Spinal cord (tissue), 10 donors: ENCODE measurements at places on chromosomes 2 and 18.

GRCh38 chr2:200363279-200363678 lies 56.8 kb downstream of the SPATS2L start:
- DNase-seq = no peak

DNA sequence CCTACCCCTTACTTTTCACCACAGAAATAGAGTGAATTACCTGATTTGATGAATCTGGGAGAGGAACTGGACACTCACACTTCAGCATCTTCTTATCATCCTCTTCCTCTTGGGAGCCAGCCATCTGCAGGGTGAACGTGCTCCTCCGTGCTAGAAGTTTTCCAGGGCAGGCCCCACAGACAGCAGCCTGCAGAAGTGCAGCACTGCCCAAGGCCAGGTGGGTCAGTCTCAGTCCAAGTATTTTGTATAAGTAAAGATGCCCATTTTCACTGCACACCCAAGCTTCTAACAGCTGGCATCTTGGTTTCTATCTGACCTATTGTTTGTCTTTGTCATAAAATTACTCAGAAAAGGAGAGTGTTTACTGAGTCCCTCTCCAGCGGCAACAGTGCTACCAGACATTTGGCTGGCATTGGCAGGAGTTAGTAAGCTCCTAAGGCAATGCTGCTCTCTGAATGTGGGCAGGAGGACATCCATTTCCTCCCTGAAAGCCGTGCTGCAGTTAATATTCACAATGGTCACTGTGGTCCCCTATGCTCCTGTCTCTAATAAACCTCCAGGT lies 222.6 kb upstream of the CTAGE1 start:
- DNase-seq = no peak

- DNase-seq = no peak
Observed at GRCh38 chr18:44709307-44710126, 28.8 kb downstream of the SETBP1 start.

DNA sequence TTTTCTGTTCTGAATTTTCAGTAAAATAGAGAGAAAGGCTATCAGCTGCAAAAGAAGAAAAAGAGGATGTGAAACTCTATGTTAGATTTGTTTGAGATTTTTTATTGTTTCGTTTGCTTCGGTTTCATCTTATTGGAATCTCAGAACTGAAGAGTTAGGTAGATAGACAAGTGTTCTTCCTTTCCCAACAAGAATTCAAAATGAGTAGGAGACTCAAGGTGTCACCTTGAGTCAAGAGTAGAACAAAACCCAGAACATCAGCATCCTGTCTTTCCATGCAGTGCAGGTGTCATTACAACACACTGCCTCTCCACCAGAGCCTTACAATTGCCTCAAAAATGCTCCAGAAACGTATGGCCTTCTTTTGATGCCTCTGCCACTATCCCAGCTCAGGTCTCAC lies 21.1 kb downstream of the NBAS start:
- DNase-seq = no peak

GRCh38 chr2:128499367-128500137 lies 180.9 kb upstream of the HS6ST1 start:
- no peak for DNase-seq

DNA sequence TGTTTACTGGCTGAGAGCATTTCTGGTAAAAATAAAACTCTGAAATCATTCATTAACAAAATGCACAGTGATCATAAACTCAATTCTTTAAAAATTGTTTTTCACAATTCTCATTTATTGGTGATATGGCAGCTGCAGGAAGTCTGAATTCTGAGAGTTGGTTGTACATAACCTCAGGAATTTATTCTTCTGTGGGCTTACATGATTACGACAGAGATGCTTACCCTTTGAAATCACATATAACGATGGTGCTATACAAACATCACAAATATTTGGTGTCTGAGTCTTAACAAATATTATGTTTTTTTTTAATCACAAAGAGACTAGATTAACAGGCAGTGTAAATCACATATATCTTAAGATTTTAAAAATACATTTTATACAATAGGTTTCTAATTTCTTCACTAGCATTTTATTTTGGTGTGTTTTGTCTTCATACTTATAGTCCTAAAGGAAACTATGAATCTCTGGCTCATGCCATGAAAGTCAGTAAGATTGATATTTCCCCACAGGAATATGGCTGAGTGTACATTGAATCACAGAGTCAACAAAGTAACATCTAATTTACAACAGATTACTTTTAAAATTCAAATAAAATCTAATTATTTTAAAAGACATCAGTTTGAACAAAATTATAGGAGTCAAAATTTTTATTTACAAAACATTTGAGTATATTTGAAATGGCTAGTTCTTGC lies 318.8 kb upstream of the THUMPD2 start:
- no peak for DNase-seq

DNA sequence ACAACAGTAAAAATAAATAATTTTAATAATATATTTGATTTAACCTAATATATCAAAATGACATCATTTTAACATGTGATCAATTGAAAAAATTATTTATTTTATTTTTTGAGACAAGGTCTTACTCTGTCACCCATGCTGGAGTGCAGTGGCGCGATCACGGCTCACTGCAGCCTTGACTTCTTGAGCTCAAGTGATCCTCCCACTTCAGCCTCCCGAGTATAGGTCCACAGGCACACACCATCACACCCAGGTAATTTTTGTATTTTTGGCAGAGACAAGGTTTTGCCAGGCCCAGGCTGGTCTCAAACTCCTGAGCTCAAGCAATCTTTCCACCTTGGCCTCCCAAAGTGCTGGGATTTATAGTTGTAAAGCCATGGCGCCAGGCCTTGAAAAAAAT lies 126.7 kb upstream of the COPS8 start:
- no peak for DNase-seq

DNA sequence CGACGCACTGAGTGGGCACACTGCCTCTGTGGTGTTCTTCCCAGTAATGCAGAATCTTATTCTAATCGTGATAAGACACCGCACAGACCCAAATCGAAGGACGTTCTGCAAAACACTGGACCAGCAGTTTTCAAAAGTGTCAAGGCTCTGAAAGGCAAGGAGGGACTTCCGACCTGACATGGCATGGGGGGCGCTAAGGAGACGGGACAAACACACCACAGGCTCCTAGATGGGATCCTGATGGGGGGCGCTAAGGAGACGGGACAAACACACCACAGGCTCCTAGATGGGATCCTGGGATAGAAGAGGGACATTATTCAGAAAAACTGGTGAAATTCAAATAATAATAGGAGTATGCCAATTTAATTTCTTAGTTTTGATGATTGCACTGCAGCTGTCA lies 191.4 kb downstream of the LDLRAD4 start:
- DNase-seq = no peak

DNA sequence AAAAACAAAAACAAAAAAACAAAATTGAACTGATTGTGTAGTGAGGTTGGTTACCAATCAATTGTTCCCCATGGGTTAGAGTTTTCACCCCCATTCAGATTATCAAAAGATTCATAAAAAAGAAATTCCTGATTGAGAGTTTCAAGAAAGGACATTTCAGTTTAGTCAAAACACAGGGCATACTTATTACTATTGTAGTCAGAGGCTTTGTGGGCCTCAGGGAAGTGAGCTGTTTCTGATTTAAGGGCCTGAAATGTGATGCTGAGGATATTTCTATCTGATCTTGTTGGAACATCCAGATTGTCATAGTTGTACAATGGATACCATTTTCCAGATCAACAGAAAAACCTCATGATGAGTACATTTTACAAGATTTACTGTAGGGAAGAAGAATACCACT lies 368.1 kb upstream of the NETO1 start:
- no peak for DNase-seq

GRCh38 chr2:220891405-220891804 lies 680.7 kb downstream of the EPHA4 start:
- no peak for DNase-seq

DNA sequence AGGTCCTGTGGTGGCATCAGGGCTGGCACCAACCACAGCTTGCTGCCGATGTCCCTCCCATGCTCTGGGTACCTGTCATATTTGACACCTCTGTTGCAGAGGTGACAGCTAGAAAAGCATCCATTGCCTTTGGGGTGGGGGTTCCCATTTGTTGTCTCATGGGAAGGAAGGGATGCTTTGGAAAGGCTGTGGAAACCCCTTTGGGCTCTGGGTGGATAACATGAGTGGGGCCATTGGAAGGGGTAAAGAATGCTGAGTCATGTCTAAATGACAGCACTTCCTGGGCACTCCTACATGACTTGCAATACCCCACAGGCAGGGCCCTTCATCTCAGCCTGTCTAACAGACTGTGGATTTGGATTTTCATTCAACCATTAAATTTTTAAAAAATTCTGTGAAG lies 27.8 kb downstream of the CTIF start:
- DNase-seq = no peak

GRCh38 chr2:176845718-176846117 lies 366.9 kb upstream of the HNRNPA3 start:
- DNase-seq = no peak

GRCh38 chr2:120360307-120360855 lies 14.4 kb downstream of the INHBB start:
- DNase-seq = no peak

- no peak for DNase-seq
Observed at GRCh38 chr2:106990297-106990696, 104.3 kb upstream of the ST6GAL2 start.

- DNase-seq = no peak
Observed at GRCh38 chr18:25650201-25650941, 298.4 kb upstream of the ZNF521 start.

DNA sequence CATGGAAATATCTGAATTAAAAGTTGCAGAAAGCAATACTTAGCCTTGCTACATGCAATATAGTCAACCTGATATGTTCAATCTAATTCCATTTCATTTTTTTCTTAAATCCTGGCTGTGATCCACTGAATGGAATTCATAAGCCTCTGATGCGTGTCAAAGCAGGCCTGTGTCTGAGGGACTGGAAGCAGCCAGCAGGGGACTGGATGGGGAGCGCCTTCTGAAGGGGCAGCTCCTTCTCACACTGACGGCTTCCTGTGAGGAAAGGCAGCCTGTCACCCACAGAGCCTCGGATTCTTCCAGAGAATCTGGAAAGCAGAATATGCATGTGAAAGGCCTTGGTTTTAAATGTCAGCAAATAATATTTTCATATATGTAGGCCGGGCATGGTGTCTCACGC lies 73.5 kb downstream of the KCNF1 start:
- no peak for DNase-seq

- peak; percentile 47 for DNase-seq
Observed at GRCh38 chr2:30165050-30165520, 18.3 kb downstream of the YPEL5 start.

GRCh38 chr2:147464737-147465357 lies 380.0 kb upstream of the ACVR2A start:
- no peak for DNase-seq

GRCh38 chr2:127072970-127073369 lies 34.0 kb downstream of the BIN1 start:
- DNase-seq = peak; percentile 11

DNA sequence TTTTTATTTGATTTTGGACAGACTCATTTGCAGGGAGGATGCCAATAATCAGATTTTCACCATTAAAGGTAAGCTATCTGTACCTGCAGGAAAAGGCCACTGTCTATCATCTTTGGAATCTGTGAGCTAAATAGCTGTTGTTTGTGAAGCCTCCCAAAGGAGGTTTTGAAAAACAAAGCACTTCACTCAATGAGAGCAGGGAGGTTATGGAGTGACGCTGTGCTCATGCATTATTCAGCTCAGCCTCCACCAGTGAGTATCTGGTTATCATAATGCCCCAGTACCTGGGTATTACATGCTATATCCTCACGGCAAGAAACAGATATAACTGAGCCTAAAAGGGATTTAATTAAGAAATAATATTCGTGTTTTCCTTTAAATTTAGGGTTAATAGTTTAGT lies 189.6 kb upstream of the PIK3C3 start:
- no peak for DNase-seq

GRCh38 chr2:118994172-118994700 lies 52.2 kb downstream of the MARCO start:
- no peak for DNase-seq

DNA sequence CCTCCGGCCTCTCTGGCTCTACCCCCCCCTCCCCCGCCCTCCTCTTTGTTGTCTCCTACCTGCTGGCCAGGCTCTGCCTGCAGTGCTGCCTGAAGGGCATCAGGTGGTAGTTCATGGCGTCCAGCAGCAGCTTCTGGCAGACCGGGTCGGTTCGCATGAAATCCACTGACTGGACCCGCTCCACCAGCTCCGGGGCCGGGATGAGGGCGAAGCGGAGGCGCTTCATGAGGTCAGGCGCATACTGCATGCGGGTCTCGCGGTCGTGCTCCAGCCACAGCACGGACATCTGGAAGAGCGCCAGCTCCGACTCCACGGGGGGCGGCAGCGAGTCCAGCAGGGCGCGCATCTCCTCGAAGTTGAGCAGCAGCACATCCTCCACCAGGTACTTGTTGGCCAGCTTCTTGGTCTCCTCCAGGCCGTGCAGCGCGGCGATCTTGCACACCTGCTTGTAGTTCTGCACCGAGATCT lies 3.2 kb downstream of the KLHL14 start:
- no peak for DNase-seq

DNA sequence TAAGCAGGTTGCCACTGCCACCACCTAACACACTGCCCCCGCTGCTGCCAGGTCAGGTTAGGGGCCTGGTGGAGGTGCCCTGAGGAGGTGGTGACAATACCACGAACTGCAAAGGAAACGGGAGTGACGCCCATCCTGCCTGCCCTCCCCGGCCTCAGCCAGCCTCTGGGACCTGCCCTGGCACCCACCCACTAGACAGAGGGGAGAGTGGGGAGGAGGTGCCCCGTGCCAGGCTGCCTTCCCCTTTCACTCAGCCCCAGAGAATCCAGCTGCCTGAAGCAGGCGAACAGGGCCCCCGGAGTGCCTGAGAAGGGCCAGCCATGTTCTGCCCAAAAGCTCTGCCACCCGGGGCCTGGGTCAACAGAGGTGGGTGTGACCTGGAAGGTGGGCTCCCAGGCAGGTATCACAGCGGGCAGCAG lies 44.5 kb upstream of the FOSL2 start:
- no peak for DNase-seq

- no peak for DNase-seq
Observed at GRCh38 chr2:158140201-158140600, 38.5 kb downstream of the UPP2 start.

- peak; percentile 55 for DNase-seq
Observed at GRCh38 chr2:38601463-38602135, 1.1 kb downstream of the HNRNPLL start.

- no peak for DNase-seq
Observed at GRCh38 chr2:82837588-82838304, 1621.3 kb downstream of the SUCLG1 start.

DNA sequence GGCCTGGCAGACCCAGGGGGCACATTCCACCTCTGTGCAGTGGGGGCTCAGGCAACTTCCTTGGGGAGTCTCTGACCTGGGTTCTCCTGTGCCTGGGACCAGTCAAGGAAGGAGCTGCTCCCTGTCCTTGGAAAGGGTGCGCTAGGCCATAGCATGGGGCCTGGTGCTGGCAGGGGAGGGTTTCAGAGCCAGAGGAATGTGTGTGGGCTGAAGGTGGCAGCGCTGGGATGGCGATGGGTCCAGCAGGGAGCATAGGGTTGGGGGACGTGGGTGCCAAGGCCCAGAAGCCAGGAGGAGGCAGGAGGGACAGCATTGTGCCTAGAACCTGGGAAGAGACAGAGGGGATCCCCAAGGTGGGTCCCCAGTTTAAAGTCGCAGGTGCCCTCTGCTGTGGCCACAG lies 66.3 kb upstream of the TUBA3E start:
- DNase-seq = no peak
